ENCODE measurements at places on chromosomes 1 and 21.

DNA sequence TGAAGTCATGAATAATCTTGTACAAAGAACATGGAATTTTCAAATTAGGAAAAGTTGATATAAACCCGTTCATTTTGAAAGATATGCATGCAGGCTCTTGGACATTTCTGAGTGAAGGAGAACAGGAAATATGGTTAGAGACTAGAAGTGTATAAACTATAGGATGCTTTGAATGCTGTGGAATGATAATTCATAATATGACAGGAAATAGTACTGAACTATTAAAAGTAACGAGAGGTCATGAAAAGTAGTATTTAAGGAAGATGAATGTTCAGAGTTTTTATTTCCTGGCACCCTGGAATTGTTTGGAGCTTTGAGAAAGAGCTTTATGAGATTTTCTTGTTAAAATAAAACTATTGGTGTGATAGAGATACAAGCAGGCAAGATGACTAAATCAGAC lies 18.7 kb upstream of the CRB1 start:
- DNase-seq: no peak

DNA sequence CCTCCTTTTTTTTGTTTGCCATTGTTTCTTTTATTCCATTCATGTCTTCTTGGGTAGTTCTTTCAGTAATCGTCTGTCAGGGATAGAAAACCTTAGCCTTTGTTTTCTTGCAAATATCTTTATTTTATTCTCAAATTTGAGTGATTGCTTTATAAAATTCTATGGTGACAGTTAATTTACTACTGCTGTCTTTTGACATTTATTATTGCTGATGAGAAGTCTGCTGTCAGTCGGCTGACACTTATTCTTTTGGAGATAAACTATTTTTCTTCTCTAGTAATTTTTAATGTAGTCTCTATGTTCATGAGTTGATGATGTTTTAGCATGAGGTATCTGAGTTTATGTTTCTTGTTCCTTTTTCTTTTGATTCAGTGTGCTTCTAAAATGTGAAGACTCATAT lies 983.8 kb downstream of the TTLL7 start:
- DNase-seq: no peak

DNA sequence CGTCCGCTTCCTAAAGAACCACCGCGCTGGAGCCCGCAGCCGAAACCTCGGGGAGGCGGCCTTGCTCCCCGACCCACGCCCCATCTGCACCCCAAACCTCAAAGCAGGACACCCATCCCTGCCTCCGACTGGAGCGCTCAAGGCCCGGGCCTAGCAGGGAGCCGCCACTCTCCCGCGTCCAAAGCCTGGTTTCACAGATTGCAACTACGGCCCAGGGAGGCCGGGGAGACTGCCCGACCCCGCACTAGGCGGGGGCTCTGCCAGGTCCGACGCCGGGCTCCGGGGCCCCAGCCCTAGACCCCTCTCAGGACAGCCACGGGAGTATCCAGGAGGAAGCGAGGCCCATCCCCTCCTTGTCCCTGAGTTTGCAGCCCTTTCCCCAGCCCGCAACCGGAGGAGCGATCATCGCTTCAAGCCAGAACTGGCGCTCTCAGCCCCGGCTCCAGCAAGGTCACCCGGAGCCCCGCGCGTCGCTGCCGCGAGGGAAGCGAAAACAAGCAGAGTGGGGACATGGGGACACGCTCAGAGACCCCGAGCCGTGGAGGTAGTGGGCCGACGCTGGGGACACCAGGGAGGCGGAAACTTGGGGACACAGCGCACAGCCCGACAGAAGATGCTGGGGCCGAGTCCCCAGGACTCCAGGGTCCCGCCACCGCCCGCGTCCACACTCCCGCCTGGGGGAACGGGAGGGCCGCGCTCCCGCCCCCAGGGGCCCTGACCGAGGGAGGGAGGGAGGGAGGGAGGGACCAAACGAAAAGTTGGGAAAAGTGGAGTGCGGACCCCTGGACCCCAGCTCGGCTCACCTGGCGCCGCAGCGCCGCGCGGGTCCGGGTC lies 433 bp downstream of the TMEM200B start:
- peak; percentile 14 for DNase-seq

GRCh38 chr1:212042436-212042835 lies 6.9 kb downstream of the DTL start:
- DNase-seq: no peak

GRCh38 chr1:178263341-178263740 lies 169.4 kb downstream of the RASAL2 start:
- DNase-seq: no peak

DNA sequence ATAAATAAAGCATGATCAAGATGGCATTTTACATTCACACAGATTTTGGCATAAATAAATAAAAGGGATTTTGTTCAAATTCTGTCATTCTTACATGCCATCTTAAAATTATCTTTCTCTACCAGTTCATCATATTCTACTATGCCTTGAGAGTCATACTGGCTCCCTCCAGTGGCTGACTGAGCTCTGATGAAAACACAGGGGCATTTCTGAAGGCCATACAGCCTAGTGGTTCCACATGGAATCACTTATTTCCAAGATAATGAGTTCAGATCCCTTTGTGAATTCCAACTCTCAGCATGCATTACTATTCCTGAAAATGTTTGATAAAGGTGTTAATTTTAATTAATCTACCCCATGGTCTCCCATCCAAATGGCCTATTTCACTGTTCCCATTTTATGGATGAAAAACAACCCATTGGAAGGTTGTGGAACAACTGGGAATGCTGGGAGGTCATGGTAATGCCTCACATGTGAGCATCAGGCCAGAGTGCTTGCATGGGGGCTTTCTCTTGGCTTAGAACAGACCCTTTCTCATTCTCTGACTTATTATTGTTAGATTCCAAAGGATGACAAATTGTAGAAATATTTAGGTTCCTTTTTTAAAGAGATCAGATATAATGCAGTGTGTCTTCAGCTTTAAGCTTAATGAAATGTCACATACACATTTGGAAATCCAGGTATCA lies 622.4 kb upstream of the PKN2 start:
- DNase-seq: no peak

DNA sequence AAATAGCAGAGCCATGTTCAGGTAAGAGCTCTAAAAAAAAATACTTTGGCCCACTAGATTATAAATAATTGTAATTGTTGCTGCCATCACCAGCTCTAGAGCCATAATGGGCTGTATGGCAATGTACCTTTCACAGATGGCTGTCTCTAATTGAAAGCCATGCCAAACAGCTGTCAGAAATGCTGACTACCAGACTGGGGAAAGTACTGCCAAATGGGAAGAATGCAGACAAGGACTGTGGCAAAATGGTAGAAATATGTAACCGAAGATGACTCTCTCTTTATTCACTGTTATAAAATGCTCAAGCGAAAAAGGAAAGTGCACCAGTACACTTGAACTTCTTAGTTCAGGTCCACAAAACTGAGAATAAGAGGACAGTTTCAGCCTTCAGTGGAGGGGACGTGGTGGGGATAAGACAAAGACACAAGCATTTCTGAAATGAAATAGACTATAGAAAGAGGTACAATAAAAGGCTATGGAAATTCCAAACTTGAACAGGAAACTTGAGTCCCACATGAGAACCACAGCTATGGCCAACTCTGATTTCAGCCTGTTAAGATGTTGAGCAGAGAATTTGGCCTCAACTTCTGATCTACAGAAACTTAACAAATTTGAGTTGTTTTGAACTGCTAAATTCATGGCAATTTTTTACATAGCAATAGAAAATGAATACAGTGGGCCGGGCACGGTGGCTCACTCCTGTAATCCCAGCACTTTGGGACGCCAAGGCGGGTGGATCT lies 46.5 kb upstream of the LPGAT1 start:
- DNase-seq: no peak

DNA sequence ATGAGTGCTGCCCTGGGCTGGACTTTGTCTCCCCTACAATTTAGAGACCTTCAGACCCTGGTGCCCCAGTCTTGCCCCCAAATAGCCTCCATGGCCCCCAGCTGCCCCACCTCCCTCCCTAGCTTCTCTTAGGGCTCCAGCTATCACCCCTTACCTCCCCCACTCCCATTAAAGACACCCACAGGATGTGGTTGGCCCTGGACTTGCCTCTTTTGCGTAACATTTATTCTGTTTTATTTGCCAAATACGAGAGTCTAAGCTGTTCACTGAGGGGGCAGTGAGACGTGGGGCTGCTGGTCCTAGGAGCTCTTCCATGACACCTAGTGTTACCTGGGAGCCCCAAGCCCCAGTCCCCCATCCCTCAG lies 4.5 kb downstream of the ZC3H12A start:
- peak; percentile 26 for DNase-seq

- no peak for DNase-seq
Observed at GRCh38 chr1:201513498-201514243, 6.7 kb upstream of the CSRP1 start.

GRCh38 chr21:23960769-23961168 lies 1646.5 kb downstream of the MRPL39 start:
- DNase-seq: no peak

- DNase-seq: no peak
Observed at GRCh38 chr1:213692321-213692720, 295.5 kb upstream of the PROX1 start.

DNA sequence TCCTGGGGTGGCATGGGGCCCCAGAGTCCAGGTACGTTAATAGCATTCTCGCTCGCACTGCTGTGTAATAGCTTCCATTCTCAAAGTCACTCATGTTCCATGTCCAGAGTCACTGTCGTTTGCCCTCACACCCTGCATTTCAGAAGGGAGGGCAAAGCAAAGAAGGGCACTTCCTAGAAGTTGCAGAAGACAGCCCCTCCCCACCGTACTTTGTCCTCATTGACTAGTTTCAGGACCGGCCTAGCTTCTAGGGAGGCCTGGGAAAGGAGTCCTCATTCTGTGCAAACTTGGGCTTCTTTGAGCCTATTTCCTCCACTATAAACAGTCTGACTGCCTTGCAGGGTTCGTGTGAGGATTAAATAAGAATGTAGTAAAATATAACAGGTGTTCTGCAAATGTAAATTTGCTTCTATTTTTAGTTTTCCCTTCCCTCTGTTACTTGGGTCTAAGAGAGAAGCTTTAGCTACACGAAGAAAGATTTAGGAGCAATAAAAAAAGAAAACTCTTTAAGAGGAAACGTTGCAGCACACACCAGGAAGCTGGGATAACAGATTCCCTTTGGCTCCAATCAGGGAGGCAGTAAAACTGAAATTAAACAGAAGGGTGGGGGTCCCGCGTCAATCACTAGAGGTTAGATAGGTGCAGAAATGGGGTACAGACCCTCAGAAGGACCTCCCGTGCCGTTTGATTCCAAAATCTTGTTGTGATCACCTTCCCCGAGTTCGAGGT lies 40.1 kb downstream of the ACTL8 start:
- DNase-seq: no peak

- no peak for DNase-seq
Observed at GRCh38 chr1:1542766-1543705, 2.6 kb upstream of the TMEM240 start.

- no peak for DNase-seq
Observed at GRCh38 chr1:208107425-208108212, 136.6 kb downstream of the PLXNA2 start.

- DNase-seq: no peak
Observed at GRCh38 chr1:227816750-227817446, 1.4 kb downstream of the PRSS38 start.

DNA sequence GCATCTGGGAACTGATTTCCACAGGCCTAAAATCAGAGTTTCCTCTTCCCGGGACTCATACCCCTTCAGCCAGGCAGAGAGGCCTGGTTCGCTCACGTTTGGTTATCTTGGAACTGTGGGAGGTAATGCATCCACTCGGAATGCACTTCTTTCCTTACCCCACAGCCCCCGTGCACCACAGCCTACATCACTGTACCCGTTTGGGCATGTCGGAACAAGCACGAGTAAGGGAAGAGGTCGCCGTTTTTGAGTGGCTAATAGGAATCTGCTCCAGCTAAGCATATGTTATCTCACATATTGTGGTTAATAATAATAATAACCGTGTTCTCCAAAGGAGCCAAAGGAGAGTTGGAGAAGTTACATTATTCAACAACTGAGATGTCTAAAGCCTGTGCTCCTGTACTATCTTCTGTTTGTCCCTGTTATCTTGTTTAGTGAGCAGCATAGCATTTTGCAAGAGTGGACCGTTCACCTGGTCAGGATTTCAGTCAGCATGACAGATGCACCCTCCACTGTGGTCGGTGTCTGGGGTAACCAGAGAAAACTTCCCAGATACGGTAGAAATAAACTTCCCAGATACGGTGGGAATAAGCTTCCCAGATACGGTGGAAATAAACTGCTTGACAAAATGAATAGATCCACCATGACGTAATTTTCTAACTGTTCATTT lies 198.6 kb downstream of the SDCCAG8 start:
- no peak for DNase-seq

DNA sequence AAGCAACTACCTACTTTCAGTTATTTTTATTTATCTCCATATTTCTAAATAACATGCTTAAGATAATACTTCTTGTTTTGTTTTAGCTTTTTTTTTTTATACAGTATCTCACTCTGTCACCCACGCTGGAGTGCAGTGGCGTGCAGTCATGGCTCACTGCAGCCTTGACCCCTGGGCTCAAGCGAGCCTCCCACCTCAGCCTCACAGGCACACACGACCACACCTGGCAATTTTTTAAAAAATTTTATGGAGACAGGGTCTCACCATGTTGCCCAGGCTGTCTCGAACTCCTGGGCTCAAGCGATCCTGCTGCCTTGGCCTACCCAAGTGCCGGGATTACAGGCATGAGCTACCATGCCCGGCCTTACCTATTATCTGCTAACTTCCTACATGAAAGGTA lies 20.6 kb downstream of the TUT4 start:
- no peak for DNase-seq

- no peak for DNase-seq
Observed at GRCh38 chr1:53617851-53618499, 121.0 kb downstream of the GLIS1 start.

DNA sequence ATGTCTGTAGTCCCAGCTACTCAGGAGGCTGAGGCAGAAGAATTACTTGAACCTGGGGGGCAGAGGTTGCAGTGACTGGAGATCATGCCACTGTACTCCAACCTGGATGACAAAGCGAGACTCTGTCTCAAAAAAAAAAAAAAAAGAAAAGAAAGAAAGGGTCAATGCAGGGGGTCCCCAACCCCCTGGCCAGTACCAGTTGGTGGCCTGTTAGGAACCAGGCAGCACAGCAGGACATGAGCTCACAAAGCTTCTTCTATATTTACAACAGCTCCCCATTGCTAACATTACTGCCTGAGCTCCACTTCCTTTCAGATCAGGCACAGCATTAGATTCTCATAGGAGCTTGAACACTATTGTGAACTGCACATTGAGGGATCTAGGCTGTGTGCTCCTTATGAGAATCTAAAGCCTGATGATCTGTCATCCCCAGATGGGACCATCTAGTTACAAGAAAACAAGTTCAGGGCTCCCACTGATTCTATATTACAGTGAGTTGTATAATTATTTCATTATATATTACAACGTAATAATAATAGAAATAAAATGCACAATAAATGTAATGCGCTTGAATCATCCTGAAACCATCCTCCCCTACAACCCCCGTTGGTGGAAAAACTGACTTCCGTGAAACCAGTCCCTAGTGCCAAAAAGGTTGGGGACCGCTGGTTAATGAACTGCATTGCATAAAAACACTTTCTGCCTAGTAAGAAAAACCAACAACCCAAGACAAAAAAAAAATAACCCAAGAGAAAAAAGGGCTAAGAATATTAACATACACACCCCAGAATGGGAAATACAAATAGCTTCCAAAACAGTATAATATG lies 2.8 kb downstream of the ZBTB8OS start:
- no peak for DNase-seq
